Spinal cord (tissue), 10 donors: ENCODE measurements at places on chromosomes 3 and 15.
A peak's percentile ranks its signal among the peaks of the same experiment; 100 is the strongest.

DNA sequence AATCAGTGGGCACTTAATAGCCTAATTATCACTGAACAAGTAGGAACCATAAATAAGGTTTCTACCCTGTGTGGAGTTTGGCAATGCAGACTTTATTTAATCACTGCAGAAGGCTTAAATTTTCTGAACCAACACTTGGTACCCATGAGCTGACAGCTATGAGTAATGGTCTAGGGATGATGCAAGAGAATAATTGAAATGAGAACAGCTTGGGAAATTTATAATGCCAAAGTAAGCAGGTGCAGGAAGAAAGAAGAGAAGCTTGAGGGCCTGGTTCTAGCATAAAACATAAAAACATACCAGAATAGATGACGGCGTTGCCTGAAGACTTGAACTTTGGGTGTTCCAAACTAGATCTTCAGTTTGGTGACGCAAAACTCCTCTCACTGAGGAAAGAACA lies 67.0 kb downstream of the IMPG2 start:
- DNase-seq, result no peak

- no peak for DNase-seq
These were observed 168.9 kb downstream of the XXYLT1 start for GRCh38 chr3:195101927-195102608.

DNA sequence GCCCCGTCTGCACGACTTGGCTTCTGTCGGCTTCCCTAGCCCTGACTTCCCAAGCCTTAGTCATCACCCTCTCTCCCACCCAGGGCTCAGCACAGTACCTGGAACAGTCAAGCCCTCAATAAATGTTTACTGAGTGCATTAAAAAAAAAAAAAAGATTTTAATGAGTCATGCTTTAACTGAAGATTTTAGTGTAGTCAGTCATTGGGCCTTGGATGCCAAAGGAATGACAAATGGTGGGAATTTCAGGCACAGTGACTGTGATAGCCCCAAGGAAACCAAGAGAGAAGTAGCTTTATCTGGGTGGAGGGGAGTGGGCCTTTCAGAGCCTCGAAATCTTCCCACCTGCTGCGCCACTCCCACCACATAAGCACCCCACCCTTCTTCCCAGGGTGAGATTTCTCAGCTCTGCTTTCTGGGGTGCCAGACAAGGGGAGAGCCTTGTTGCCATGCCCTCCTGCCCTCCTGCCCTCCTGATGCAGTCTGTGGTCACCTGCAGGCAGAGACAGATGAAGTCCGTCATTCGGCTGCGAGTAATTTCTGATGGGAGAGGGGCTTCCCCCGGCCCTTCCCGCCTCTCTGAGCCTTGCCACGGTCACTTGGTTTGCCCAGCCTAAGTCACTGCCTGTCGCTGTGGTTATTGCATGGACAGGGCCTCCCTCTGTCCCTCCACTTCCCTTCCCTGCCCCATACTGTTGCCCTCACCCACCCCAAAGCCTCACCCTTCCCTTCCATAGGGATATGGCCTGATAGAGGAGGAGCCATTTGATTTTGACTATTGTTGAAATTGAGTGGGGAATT lies 41.8 kb downstream of the SMAD3 start:
- no peak for DNase-seq

- no peak for DNase-seq
These were observed 36.0 kb upstream of the TIMP4 start for GRCh38 chr3:12194669-12195161.

- no peak for DNase-seq
These were observed 48.3 kb upstream of the B3GALNT1 start for GRCh38 chr3:161153480-161153879.

DNA sequence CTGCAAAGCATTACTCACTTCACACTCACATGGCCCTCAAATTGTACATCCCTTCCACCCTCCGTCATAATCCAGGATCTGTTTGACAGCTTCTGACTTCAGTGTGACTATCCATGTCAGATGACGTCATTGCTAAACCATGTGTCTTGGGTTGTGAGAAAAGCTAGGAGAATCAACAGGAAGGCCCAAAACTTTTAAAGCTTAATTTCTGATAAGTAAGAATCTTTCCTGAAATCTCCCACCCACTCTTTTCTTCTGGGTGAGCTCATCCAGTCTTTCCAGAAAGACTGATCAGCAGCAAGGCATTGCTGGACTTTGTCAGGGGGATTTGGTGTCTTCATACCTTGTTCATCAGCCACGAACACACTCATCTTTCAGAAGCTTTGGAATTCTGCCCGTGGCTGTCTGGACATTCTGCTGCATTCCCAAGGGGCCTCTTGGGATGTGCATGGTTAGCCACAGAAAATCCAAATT lies 11.5 kb upstream of the LMCD1 start:
- DNase-seq, result no peak

DNA sequence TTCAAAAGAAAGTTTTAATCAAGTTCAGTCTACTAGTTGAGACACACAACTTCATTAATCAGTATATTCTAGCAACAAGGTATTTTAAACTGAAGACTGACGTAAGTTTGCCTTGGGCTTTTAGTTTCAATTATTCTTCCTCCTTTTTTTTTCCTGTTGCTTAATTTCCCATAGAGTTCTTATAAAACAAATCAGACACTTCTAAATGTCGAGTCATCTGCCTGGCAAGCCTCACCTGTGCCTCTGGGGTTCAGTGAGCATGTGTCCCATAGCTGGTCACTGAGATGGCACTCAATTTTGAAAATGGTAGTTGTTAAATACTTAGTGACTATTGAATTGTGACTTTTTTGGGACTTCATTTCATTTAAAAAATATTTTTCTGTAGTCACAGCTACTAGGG lies 27.4 kb downstream of the NKIRAS1 start:
- DNase-seq, result no peak

DNA sequence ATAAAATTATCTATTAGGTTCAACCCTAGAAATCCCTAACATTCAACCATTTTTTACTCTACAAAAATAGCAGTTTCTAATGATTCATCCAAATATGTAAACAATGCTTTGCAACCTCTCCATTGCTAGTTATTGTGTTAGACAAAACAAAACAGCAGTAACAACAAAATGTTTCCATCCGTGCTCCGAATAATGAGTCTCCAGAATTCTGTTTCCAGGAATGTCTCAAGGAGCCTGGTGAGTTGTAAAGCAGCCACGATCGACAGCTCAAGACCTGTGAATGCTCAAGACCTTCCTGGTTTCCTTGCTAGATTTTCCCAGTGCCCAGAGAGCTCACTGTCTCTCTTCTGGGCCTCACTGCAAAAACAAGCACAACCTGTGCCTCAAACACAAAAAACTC lies 49.9 kb downstream of the CHRD start:
- no peak for DNase-seq

DNA sequence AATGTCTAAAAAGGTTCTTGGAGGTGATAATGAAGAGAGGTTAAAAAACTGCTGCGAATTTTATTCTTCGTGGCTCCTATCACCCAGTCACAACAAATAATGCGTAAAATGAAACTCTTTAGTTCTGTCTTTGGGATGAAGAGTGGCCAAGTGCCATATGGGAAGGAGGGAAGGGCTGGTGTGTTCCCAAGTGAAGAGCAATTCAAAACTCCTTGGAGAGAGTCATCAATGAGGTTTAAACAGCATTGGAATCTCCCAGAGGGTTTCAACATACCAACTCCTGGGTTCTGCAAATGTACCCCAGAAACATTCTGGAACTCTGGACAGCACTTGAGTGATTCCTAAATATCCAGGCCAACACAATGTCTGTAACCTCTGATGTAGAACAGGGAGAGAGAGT lies 45.3 kb downstream of the SLCO3A1 start:
- DNase-seq, result no peak

DNA sequence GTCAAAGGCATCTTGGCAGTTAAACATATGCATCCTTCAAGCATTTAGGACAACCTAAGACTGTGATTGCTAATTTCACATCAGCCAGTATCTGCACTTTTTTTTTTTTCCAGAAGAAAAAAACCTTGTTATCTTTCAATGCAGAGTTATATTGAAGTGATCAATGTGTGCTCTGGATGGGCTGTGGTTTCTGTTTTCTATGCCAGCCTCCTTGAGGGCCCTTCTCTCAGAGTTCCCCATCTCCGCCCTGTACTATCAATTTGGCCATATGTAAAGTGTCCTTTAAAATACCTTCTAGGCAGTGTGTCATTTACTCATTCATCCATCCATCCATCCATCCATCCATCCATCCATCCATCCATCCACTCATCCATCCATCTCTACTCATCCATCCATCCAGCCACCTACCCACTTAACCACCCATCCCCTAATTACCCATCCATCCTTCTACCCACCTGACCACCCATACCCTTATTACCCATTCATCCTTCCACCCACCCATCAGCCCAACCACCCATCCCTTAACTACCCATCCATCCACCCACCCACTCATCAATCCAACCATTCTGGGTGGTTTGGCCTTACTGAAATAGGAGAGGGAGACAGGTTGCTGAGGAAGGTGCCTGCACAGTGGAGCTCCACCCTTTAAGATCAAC lies 322.1 kb downstream of the CHST2 start:
- no peak for DNase-seq

- peak; percentile 64 for DNase-seq
These were observed 533.5 kb downstream of the IGSF11 start for GRCh38 chr3:118501152-118501551.

DNA sequence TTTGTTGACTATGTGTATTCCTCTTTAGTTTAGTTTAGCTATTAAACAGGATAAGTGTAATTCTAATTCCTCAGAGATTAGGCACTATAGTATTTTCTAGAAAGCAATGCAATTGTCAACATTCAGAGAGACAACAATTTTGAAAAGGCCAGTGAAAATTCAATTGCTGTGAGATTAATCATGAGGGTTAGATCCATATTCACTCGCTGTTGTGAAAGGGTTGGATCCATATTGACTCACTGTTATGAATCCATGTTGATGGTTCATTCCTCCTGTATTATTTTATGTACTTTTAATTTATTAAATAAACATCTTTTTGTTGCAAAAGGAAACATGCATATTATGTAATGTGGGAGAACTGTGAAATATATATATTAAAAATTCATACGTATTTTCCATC lies 641 bp downstream of the TRAT1 start:
- DNase-seq, result no peak

GRCh38 chr3:105158286-105158685 lies 208.4 kb upstream of the ALCAM start:
- no peak for DNase-seq

GRCh38 chr3:78483090-78483489 lies 1284.7 kb downstream of the ROBO1 start:
- no peak for DNase-seq

DNA sequence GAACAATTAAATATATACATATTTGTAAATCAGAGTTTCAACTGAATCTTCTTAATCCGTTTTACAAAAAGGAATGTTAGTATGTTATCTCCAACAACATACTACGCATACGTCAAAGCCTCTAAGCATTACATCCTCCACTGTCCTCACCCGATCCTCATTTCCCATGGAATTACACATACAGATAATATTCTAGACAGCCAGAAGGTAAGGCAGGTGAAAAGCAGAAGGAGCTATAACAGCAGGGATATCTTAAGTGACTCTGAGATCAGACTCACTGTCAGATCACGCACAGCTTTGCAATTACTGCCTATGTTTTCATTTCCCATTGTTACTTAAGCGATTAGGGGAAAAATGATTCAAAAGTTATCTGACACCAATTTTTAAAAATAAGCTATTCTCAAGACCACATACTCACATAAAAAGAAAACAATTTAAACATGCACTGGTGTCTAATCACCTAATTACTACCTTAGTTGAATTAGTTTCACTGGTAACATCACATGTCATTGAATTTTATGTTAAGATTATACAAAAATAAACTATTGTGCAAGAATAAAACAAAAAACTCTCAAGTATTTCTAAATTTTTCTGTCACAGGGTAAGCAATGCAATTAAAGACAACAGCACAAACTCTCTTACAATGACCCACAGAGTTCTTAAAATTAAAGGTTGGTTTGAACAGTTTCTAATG lies 92.8 kb downstream of the TBL1XR1 start:
- no peak for DNase-seq
